Activated T-helper 1 cell treated with anti-CD3 and anti-CD28 coated beads, Interleukin-2, amount 50 U/mL, for 16 hours (primary cell): ENCODE measurements at places on chromosomes 2 and 18.

GRCh38 chr18:36758623-36759022, 70.2 kb downstream of the TPGS2 start:
- DNase-seq: no peak

- DNase-seq: no peak
Measured at GRCh38 chr2:146458585-146458984, 1386.2 kb upstream of the ACVR2A start.

DNA sequence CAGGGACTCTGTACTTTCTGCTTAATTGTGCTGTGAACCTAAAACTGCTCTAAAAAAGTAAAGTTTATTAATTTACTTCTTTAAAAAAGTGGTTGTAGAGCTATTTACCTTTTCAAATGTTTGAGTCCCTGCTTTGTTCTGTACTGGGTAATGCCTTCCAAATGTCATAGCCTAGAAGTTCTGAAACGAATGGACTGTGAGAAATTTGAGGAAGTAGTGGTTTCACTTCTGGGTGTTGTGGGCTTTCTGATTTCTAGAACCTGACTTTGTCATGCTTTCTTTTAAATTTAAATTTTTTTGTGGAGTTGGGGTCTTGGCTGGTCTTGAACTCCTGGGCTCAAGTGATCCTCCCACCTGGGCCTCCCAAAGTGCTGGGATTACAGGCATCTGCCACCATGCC, 44.6 kb downstream of the SMAD4 start:
- no peak for DNase-seq

GRCh38 chr2:230944123-230944653, 19.1 kb upstream of the GPR55 start:
- DNase-seq: no peak

- DNase-seq: no peak
Measured at GRCh38 chr2:203804070-203804469, 63.5 kb upstream of the CTLA4 start.
